ENCODE measurements at places on chromosomes 4 and X.

DNA sequence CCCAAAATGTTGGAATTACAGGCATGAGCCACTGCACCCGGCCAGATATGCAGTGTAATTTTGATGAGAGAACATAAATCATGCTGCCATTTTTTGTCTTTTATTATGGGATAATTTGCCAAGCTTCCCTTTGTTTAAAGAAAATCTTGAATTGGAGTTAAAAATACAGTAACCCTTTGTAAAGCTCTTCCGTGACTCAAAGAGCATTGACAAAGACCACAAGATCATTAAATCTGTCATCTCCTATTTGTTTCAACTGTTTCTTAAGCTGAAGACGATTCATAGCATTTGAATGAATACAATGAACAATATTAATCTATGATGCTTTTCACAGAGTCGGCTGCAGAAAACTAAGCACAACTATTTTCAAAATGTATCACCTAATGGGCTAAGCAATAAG, 132.6 kb downstream of the ANAPC4 start:
- peak; percentile 3 for DNase-seq

GRCh38 chr4:154877110-154877760, 96.2 kb downstream of the RBM46 start:
- peak; percentile 15 for DNase-seq

DNA sequence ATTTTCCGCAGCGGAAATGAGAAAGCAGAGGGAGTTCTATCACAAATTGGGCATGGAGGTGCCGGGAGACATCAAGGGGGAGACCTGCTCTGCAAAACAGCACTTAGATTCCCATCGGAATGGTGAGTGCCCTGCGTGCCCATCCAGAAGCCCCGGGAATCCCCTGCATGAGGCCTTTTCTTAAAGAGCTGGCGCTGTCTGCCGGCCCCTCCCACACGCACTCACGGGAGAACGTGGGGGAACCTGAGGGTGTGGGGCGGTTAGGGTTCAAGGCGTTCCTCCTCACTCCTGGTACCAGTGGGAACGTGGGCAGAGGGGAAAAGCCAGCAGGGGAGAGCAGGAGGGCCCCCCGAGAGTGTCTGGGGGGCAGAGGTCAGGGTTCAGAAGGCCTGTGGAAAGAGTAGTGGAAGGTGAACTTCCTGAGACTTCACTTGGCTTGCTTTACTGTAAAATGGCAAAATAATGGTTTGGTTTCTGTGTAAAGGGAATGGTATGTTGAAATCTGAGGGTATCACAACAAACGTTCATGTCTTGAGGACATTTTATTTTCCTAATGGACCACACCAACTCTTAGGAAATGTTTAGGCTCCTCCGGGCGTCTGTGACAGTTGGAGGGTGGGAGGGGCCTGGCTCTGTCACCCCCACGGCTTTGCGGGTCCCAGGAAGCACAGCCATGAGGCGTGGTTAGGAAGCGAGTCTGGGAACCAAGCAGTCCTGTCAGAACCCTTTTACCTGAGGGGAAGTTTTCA, 38.0 kb downstream of the PCGF3 start:
- DNase-seq, result peak; percentile 10

GRCh38 chrX:105375816-105376215, 155.3 kb upstream of the TEX13A start:
- no peak for DNase-seq

GRCh38 chr4:8603931-8604330, 11.4 kb downstream of the CPZ start:
- no peak for DNase-seq

- DNase-seq, result no peak
These were observed 373.6 kb downstream of the FBXW7 start for GRCh38 chr4:152162331-152162697.

DNA sequence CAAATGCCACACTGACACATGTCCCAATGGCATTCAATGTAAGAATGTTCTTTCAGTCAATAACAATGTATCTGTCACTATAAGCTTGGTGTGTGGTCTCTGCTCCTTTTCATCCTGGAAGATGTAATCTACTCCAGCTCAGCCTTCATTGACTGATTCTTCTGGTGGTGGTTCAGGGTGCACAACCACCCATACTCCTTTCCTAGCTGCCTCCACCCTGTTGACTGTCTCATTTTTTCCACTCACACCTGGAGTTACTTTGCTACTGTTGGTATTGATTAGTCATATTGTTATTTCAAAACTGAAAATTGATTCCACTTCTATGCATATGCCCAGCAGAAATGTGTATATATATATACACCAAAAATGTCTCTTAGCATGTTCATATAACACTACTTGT, 140.5 kb downstream of the ASB9 start:
- DNase-seq, result no peak

GRCh38 chr4:139986689-139987501, 167.1 kb downstream of the MAML3 start:
- no peak for DNase-seq

DNA sequence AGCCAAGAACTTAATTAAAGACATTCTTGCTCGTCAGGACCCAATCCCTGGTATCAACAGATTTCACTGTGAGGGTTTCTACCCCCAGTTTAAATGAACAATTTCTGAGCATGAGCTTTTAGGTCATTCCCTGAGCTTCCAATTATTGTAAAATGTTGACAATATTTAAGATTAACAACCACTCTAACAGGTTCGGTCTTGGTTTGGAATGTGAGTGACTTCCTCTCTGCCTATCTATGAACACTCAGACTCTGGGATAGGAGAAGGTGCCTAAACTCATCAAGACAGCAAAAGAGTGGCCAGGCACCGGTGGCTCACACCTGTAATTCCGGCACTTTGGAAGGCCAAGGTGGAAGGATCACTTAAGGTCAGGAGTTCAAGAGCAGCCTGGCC, 82.9 kb upstream of the TMEM150C start:
- no peak for DNase-seq

- peak; percentile 3 for DNase-seq
These were observed 1012.0 kb downstream of the RPA4 start for GRCh38 chrX:97895751-97896150.

- DNase-seq, result no peak
These were observed 102.4 kb upstream of the ZDHHC15 start for GRCh38 chrX:75625232-75625631.

DNA sequence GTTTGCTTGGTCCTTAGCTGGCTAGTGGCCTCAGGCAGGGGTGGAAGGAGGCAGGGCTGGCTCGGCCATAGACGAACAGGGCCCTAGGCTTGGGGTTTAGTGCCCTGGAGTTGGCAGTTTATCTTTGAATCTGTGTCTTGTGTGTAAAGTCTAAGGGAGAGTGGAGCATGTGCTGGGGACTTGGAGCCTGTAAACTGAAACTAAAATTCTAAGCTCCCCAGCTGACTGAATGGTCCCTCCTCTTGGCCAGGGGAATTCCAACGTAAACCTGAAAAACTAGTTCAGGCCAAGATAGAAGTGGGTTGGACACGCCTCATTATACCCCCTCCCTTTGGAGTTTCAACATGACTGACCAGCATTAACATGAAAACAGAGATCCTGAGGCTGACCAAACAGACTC, 46.1 kb upstream of the GPR78 start:
- no peak for DNase-seq

DNA sequence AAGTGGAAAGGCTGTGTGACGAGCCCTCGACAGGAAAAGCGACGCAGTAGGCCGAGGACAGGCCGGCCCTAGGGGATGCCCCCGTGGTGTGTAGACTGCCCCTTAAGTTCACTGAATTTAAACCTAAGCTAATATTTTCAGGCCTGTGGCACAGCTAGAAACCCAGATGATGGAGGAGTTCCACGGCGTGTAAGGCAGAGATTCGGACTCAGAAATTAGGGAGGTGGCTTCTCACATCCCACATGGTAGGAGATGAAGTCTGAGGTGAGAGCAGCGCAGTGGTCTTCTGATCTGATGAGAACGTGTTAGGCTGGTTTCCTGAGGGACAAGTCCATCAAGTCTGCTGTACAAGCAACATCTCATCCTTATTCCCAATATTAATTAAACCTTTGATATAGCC, 7.8 kb downstream of the LRP2BP start:
- DNase-seq, result no peak

DNA sequence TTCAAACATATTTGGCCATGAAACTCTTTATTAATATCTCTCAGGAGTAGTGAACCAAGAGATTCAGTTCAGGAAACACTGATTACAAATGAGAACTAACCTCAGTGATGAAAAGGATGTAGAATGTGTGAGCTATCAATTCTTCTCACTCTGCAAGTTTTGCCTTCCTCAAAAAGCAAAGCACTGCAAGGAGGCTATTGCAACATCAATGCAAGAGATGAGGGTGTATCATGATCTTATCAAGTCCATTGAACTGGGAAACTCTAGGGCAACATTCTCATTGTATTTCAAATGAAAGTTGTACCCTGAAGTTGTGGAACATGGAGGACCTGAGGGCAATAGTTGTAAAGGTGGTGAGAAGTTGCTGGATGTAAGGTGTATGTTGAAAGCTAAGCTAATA, 56.4 kb upstream of the VEGFC start:
- DNase-seq, result no peak

GRCh38 chr4:98433691-98434090, 172.5 kb downstream of the RAP1GDS1 start:
- no peak for DNase-seq

GRCh38 chrX:118702741-118703140, 24.7 kb upstream of the IL13RA1 start:
- peak; percentile 43 for DNase-seq

DNA sequence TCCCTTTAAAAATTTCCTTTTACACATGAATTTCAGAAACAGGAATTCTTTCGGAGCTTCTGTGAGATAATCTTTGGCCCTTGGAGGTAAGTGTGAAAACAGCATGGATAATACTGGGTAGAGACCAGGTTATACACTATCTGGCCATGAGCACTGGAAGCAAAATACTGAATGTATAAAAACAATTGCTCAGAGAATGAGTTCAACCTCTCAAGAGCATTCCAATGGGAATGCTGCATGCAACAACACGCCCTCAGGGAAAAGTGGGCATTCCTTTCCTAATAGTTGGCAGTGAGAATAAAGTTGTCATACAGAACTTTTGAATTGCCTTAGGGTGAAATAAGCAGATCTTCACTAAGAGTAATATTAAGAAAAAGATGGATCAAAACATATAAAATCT, 574.8 kb upstream of the DIPK2B start:
- peak; percentile 94 for DNase-seq

- DNase-seq, result no peak
These were observed 11.3 kb upstream of the CD99 start for GRCh38 chrX:2679534-2680485.

GRCh38 chrX:568311-568710, 62.3 kb upstream of the SHOX start:
- DNase-seq, result no peak

DNA sequence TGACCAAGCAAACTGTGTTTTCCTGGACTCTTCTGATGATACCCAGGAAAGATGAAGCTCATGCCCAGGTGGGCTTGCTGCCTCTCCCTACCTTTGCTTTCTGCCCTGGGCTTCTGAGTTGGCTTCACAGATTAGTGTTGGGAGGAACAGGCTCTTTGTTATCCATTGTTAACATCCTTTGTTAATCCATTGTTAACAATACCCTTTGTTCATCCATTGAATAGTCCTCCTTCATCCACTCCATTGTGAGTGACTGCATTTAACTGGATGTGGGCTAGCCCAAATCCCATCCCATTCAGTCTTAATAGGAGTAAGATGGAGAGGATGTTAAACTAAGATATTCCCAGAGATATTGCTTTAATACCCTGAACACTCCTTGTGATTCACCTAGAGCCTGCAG, 199.0 kb upstream of the LNX1 start:
- DNase-seq, result no peak

GRCh38 chr4:78225236-78225635, 168.1 kb downstream of the FRAS1 start:
- DNase-seq, result no peak

GRCh38 chr4:170047771-170048354, 21.7 kb upstream of the MFAP3L start:
- DNase-seq, result peak; percentile 68

DNA sequence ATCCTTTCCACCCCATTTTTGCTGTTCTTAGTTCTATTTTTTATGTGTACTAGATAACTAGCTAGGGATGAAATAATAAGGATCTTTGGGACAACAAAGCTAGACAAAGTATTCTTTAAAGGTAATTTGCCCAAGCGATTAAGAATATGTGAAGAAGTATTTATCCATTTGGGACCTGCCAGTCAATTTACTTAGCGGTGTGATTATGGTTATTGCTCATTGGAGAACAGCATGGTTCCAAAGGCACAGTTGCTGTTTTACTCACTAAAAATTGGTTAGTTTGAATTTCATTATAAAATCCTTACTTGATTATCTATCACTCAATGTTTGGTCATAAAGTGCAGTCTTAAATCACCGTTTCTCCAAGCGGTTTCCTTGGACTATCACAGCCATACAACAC, 124.1 kb downstream of the SNCA start:
- DNase-seq, result no peak

DNA sequence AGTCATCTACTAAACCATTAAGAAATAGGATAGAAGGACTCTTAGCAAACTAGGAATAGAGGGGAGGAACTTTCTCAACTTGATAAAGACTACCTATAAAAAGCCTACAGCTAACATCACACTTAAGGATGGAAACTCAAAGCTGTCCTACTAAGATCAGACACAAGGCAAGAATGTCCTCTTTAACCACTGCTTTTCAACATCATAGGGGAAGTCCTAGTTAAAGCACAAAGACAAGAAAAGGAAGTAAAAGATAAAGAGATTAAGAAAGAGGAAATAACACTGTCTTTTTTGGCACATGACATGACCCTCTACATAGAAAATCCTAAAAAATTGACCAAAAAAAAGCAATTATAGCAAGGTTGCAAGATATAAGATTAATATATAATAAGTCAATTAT, 136.6 kb downstream of the FBXW7 start:
- DNase-seq, result no peak

DNA sequence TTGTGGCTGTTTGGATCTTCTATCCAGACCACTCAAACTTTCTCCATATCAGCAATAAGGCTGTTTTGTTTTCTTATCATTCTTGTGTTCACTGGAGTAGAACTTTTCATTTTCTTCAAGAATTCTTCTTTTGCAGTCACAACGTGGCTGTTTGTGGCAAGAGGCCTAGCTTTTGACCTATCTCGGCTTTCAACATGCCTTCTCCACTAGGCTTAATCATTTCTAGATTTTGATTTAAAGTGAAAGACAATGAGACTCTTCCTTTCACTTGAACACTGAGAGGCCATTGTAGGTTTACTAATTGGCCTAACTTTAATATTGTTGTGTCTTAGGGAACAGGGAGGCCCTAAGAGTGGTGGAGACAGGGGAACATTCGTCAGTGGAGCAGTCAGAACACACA, 19.1 kb downstream of the FGF2 start:
- no peak for DNase-seq

DNA sequence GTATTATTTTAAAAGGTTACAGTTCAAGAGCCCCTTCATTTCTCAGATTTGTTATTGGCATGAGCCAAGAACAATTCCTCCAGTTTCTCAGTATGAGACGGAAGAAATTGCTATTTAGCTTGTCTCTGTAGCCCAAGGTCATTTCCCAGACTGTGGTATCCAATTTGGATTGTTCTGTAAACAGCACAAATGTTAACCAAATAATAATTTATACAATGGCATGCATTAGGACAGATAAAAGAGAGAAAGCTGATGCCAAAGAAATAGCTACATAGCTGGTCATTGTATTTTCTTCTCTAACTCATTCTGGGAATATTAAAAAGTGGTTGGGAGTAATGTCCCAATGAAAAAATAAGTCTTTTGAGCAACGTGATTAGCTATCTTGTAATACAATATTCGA, 134.6 kb upstream of the NPY2R start:
- DNase-seq, result no peak
